ENCODE measurements at places on chromosomes 1 and 21.

DNA sequence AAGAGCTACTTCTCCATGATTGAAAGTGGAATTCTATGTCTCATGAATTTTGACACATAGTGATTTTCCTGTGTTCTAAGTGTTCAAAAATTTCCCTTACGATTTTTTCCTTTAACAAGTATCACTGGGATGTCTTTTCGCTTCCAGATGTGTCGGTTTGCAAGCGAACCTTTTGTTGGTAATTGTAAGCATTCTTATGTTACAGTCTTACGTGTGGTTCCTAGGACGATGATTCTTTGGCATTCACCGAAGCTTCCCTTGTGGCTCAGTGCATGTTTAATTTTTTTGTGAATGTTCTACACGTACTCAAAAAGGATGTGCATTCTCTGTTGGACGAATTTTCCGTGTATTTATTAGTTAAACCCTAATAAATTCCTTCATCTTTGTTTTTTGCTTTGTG, 211.6 kb downstream of the CAMTA1 start:
- no peak for DNase-seq

- no peak for DNase-seq
Observed at GRCh38 chr21:35053356-35054096, 4.4 kb upstream of the RUNX1 start.

DNA sequence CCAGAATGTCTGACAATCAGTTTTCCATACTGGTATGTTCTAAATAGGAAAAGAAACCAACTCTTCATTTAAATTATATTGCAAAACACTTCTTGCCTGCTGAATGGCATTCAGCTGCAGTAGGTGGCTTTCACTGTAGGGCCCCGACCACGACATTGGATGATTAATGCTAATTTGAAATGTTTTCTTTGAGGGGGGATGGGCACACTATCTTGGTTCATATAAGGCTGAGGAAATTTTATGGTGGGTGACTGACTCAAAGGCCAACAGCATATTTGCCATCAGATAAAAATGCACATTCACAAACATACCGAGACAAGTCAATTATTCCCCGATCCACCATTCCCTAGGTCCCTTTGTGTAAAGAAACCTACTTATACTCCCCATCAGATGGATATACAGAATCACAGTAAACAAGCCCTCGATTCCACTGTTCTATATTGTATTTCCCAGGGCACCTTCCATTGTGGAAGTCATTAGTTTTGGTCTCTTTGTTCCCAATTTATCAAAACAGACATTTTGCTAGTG, 464.2 kb upstream of the DAB1 start:
- DNase-seq, result no peak

DNA sequence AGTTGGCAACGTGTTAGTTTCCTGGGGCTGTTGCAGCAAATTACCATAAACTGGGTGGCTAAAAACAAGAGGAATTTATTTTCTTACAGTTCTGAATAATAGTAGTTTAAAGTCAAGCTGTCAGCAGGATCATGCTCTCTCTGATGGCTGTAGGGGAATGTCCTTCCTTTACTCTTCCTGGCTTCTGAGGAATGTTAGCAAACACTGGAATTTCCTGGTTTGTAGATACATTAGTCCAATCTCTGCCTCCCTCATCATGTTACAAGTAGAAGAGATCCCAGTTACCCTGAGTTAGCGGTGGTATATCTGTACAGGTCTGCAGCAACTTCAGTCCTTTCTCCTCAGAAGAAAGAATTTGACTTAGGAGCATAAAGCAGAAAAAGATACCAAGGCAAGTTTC, 2249.1 kb downstream of the NCAM2 start:
- no peak for DNase-seq

DNA sequence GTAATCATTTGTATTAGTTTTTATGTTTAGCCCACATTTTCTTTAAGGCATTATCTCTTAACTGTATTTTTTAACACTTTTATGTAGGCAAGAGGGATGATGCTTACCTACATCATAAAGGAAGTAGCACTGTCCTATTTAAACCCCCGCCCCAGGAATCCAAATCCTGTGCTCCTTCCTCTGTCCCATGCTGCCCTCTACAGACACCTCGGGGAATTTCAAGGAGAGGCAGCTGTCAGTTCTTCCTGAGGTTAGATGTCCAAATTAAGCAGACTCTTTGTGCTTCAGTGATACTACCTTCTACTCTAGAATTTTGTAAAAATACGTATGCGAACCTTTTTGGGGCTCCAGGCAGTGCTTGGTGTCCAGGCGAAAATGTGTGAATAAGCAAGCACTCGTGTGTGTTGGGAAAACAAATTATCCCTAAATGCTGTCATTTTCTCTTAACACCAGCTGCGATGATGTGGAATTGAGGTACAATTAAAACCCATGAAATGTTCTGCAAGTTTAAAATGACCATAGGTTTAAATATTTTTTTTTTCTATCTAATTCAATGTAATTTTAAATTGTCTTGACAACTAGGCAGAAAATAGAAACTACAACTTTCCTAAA, 19.2 kb downstream of the CRCT1 start:
- DNase-seq, result no peak

DNA sequence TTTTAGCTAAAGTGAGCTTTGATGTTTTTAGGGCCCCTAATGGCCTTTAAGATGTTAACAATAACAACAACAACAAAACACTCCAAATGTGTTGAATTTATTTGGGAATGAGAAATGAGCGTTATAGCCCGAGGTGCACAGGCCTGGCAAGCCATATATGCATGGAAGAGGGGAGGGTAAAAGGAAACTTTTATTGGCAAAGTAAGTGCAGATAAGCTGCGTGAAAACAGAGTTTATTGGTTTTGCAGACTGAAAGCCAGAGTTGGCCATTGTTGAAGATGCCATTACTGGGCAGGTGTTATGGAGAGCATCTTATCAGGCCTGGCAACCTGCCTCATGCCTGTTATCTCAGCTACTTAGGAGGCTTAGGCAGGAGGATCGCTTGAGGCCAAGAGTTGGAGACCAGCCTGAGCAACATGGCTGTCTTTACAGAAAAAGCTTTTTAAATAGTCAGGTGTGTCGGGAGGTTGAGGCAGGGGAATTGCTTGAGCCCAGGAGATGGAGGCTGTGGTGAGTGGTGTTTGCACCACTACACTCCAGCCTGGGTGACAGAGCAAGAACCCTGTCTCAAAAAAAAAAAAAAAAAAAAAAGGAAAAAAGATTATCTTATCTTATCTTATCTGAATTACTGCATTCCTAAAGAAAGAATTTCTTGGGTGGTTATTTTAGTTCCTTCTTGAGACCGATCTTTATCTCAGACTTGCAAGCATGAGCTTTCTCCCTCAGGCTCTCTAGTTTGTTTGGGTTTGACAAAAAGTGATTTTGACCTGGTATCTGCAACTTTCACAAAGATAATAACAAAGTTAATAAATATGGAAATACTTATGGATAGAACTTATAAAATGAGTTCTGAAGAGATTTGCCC, 1.7 kb downstream of the PATJ start:
- no peak for DNase-seq

DNA sequence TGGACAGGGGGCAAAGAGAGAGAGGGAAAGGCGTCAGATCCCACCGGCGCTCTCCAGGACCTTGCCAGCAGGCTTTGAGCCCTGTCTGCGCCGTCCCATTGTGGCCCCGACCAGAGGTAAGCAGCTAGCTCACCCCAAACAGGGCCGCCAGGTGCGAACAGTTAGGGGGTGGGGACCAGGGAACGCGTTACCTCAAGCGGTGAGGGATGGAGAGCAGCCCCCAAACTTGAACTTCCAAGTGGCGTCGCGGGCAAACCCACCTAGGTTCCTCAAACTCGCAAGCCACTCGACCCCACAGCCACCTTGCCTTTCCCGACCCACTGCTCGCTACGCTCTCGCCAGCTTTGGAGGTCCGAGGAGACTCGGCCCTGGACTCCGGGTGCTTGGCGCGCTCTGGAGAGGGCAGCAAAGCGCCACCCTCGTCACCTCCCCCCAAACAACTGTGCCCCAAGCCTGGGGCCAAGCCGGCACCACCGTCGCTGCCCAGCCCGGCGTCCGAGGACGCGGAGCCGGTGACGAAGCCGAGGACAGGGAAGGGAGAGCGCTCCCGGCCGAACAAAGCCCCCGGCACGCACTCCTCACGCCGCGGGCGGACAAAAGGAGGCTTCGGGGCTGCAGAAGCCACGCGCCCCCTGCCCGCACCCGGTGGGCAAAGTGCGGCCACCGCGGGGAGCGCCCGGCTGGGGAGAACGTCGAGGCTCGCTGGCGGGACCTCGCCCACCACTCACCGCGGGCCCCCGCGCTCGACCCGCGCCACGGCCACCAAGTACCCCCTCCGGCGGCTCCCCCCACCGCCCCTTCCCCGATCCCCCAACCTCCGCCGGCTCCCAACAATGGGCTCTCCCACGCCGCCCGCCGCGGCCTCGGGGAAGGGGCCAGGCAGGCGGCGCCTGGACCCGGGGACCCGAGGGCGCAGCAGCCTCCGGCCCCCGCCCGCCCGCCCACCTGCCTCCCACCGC, 976 bp downstream of the SSBP3 start:
- no peak for DNase-seq

DNA sequence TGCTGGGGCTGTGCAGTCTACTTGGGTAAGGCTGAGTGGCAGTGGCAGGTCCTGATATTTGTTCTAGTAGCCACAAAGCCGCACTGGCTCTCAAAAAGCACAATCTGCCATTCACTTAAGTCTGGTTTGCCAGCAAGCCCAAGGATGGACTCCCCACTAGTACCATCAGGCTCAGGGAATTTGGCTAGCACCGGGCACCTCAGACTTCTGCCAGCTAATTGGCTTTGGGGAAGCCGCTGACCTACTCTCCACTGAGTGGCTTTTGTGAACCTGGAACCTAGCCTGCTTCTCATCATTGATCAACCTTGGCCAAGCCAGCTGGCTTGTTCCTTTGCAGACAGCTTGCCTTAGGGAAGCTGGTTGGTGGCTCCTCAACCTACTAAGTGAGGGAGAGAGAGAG, 83.1 kb downstream of the ESRRG start:
- no peak for DNase-seq

DNA sequence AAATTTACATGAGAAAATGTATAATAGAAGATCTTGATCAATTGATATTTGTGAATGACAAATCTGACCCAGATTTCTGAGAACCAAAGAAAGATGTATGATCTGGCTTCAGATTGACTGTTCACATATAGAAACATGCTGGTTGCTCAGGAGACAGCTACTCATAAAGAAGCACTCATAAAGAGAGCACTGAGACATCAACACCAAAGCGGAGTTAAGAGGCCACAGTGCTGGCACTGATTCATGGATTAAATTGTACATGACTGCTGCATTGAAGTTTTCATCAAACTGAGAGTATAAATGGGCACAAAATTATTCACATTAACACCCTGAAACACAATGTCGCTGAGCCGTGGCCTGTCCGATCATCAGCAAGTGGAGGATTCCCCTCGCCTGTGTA, 46.2 kb downstream of the SH3GLB1 start:
- no peak for DNase-seq

GRCh38 chr1:150809651-150810050, 1.6 kb upstream of the CTSK start:
- DNase-seq, result peak; percentile 76

- DNase-seq, result no peak
Observed at GRCh38 chr1:81228926-81229325, 571.8 kb upstream of the ADGRL2 start.

GRCh38 chr21:21188513-21189195, 190.4 kb downstream of the NCAM2 start:
- no peak for DNase-seq

- DNase-seq, result peak; percentile 87
Observed at GRCh38 chr1:3530926-3531818, 76.7 kb downstream of the ARHGEF16 start.

DNA sequence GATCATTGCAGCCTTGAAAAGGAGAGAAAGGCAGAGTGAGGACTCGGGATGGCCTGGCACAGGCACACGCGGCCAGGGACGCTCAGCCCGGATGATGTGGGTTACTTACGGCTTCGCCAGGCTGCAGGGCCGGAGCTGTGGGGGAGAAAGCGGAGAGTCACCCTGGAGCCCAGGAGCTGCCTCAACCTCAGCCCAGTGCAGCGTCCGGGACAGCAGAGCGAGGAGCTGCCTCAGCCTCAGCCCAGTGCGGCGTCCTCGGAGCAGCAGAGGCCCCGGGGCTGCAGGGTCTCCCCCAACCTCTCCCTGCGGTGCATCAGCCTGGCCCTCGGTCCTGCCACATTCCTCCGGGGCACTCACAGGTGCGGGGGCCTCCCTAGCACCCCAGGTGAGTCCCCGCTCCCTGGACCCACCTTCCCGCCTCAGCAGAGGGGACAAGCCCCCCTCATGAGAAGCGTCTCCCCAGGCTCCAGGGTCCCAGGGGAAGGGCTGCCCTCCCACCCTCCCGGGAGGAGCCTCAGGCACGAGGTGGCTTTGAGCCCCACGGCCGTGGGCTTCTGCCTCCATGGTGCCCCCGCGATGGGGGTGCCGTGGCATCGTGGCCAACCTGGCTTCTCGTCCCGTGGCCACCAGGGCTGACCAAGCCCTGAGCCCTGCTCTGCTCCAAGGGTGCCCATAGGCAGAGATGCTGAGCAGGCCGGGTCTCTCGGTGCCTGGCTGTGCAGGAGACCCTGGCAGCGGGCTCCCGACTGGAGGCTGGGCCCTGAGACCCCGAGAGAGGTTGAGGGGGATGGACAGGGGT, 10.5 kb upstream of the RNF223 start:
- DNase-seq, result peak; percentile 66

- DNase-seq, result no peak
Observed at GRCh38 chr1:115224636-115225035, 113.4 kb downstream of the NGF start.

GRCh38 chr1:34165422-34165921, 442 bp upstream of the CSMD2 start:
- no peak for DNase-seq

- DNase-seq, result no peak
Observed at GRCh38 chr21:36030581-36031189, 29.6 kb downstream of the SETD4 start.

DNA sequence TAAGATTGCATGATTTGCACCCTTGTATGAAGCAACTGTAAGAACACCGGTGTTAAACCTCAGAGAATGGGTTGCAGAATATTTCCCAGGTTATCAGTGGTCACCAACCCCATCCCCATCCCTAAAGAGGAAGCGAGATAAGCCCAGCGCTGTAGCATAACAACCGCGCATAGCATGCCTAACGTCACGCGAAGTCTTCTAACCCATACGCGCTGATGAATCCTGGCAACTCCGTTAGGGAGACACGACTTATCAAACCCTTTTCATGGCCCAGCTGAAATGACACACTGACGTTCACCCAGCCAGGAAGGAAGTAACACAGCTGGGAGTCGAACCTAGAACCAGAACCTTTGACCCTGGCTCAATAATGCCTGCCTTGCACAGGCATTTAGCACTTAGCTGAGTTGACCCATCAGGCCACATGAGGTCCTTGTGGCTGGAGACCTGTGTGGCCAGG, 24.2 kb downstream of the TMEM51 start:
- DNase-seq, result peak; percentile 19

DNA sequence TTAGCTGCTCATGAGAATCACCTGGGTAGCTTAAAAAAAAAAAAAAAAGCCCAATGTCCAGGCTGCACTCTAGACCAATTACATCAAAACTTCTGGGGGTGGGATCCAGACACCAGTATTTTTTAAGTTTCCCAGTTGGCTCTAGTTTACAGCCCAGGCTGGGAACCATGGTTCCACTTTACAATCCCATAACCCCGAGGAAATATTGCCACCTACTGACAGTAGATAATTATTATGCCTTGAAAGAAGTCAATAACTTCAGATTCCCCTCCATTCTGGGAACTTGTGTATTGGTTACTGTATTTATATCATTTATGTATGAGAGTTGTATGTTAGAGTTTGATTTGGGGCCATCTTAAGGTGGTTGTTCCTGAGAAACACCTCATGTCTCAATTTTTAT, 100.2 kb downstream of the SPATA46 start:
- no peak for DNase-seq

GRCh38 chr1:47362828-47363227, 29.2 kb downstream of the CMPK1 start:
- no peak for DNase-seq

- DNase-seq, result no peak
Observed at GRCh38 chr1:47388891-47389238, 27.2 kb upstream of the FOXE3 start.
